ENCODE measurements at places on chromosomes 11 and 22.

DNA sequence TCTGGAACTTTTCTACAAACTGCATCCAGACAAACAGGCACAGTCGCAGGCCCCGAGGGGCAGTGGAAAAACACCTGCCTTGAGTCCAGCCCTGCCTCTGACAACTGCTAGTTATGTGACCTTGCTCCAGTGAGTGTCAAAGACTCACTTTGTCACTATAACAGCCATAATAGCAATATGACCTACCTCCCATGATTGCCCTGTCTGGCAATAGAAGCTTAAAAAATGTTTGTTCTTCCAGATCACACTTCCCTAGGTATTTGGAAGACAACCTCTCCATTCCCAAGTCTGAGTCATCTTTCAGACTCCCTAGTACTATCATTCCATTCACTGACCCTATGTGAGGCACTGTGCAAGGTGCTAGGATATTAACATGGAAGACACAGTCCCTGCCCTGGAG is 74.5 kb downstream of the RPL27A start:
- DNase-seq: no peak

DNA sequence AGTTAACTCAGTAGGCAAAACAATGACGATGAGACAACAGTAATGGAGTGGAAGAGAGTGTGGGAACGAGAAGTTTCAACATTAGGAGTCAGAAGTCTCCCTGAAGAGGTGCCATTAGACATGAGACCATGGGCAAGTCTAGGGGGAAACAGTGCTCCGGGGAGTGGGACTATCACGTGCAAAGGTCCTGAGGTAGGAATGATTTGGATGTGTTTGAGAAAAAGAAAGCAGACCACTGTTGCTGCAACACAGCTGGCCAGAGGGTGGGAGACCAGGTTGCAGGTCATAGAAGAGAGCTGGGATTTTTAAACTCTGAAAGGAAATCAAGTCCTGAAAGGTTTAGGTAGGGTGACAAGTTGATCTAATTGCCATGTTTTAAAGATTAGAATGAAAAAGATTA is 63.0 kb downstream of the NAV2 start:
- DNase-seq: no peak

DNA sequence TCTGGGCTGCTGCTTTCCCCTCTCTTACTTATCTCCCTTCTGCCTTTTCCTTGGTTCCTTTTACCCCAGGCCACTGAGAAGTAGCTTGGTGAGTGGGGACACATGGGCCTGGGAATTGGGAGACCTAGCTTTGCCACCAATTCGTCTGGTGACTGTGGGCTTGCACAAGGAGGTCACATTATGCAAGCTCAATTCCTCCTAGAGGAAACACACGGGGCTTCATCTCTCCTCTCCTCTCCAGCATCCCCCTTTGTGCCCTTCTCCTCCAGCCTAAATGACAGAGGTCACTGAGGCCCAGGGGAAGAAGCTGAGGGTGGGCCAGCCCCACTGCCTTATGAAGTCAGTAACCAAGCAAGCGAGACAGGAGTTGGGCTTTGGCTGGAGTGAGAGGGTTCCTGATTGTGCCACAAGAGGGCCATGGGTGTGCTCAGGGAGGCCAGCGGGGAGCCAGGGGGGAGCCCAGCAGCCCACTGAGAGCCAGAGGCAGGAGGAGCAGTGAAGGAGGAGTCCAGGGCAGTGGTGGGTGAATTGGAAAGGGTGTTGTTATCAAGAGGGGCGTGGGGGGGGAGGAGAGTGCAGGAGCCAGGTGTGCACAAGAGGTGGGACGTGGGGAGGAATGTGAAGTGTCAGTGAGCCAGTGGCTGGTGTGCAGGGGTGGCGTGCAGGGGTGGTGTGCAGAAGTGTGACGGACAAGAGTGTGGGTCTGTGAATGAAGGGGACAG is 2.0 kb downstream of the CLCF1 start:
- no peak for DNase-seq

GRCh38 chr11:824942-825341 is 2.8 kb upstream of the CRACR2B start:
- no peak for DNase-seq

- DNase-seq: no peak
Measured at GRCh38 chr11:44171518-44171917, 76.0 kb downstream of the EXT2 start.

- DNase-seq: no peak
Measured at GRCh38 chr11:114211444-114212121, 84.6 kb upstream of the NNMT start.
